ENCODE measurements at places on chromosomes 7 and 10.

- no peak for DNase-seq
Observed at GRCh38 chr7:134567368-134567767, 18.5 kb downstream of the AKR1B15 start.

GRCh38 chr10:63391812-63392211, 74.0 kb downstream of the JMJD1C start:
- DNase-seq, result no peak

DNA sequence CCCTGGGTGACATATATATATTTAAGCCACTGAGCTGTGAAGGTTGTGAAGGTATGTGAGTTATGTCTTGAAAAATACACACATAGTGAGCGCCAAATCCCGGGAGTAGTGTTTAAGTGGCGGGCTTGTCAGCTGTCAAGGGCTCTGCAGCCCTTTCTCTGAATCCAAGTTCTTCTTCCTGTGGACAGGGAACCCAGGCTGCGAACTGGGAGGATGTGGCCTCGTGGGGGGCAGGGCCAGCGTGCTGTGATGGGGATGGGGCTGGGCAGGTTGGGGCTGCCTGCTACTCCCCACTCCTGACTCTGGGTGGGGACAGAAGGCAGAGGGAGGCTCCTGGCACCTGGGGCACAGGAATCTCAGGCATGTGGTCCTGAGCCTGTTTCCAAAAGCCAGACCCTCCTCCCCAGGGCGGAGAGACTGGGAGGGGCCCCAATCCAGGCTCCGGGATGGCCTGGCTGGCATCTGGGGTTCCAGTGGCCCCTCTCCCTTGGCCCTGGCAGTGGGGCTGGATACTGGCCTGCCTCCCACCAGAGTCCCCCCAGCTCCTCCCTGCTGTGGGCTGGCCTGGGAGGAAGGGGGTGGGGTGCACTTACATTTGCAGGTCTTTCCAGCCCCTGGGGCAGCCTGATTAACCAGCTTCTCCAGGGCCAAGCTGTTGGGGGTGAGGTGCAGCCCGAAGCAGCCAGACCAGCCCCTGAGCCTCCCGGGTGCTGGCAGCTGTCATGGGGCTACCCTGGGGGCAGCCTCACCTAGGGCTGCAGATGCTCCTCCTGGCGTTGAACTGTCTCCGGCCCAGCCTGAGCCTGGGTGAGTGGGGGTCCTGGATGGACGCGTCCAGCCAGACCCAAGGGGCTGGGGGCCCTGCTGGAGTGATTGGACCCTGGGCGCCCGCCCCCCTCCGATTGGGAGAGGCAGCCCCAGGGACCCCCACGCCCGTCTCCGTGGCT, at the start of gene UPK3B:
TSS of gene UPK3B (plus strand) at position 622 of the 947 bp plus-strand sequence. CDS start at position 723, 101 bp downstream.
- no peak for DNase-seq

- no peak for DNase-seq
Observed at GRCh38 chr10:62813981-62814380, 2.2 kb downstream of the EGR2 start.

- no peak for DNase-seq
Observed at GRCh38 chr7:22972207-22972606, 41.7 kb downstream of the HYCC1 start.

DNA sequence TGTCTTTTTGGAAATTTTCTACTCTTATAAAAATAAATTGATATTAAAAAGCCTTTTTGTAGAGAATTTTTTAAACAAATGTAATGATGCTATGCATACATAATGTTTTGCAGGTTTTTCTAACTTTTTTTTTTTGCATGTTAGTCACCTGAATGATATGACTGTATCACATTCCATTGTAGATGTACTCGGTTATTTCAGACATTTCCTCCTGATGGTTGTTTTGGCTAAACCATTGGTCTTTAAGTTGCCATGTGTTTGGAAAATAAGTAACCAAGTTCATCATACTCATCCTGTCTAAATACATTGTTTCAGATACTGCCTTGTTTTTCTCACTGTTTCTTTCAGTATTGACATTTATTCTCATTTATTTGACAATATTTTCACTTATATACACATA, 25.8 kb downstream of the NHLRC2 start:
- no peak for DNase-seq

DNA sequence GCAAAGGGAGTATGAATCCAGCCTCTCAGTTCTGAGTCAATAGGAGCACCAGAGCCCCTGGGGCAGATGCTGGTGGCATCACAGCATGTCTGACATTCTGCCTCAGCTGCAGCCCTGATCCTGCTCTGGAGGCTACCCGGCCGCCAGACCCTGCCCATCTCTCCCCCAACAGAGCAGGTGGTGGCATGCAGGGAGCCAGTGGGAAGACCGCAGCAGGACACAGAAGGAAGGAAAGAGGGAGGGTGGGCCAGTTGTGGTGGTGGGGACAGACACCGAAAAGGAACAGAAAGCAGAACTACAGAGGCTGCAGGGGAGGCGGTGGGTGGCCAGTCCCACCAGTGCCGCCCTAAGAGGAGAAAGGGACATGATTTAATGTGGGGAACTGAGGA, 35.3 kb downstream of the BLNK start:
- no peak for DNase-seq

DNA sequence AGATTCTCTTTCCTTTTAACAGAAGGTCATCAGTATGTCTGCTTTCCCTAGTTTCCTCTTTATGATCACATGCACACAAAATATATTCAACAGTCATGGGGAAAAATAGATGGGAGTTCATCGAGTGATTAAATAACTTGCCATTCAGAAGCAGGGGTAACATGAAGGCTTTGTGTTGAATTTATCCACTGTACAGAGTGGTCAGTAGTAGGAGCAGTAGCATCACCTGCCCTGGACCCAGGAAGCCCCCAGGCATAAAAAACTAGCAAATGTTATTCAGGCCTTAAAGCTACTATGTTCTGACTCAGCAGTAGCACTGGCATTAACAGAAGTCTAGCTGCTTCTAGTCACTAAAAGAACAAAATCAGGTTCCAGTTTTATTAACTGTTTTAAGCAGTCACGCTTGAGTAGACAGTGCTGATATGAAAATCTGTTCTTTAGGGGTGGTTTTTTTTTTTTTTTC, 31.4 kb upstream of the FAM133B start:
- DNase-seq, result no peak

DNA sequence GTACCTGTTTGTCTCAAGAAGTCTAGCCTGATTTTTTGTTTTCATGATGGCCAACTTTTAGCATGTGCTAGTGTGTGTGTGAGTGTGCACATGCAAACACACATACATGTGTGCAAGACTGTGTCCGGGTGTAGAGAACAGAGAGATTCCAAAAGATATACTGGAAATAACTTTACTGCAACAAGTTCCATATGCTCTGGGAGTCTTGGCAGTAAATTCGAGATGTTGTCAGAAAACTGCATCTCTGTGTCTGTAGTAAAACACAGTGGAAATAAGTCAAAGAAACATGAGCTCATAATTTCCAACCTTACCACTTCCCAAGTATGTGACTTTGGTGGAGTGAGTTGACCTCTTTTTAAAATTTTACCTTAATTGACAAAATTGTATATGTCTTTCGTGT, 950.8 kb upstream of the C7orf33 start:
- no peak for DNase-seq

DNA sequence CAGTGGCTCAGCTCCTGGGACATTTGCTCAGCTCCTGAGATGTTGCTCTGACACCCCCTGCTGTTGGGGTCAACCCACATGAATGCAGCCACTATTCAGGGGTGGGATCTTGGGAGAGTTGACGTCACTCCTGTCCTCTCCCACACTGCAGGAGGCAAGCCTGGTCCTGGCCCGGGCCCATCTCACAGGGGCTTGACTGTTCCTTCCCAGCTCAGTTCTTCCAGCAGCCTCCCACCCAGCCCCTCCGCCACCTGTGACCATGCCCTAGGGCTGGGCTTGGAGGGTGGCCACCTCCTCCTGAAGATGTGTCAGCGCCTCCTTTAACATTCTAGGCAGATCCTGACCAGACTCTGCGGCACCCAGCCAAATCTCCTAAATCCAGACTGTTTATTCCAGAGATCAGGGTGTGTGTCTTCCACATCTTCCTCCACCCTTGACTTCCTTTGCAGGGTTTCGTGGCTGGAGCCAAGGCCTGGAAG, 19.1 kb upstream of the OPALIN start:
- no peak for DNase-seq

DNA sequence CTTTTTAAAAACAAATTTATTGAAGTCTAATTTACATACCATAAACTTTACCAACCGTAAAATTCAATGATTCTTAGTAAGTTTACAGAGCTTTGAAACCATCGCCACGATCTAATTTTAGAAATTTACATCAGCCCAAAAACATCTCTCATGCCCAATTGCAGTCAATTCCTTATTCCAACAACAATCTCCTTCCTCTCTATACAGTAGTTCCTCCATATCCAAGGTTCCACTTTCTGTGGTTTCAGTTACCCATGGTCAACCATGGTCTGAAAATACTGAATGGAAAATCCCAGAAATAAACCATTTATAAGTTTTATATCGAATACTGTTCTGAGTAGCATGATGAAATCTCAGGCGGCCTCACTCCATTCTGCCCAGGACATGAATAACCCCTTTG, 183.4 kb upstream of the ADCY1 start:
- DNase-seq, result no peak

GRCh38 chr10:89699581-89700064, 1.8 kb upstream of the KIF20B start:
- no peak for DNase-seq

- no peak for DNase-seq
Observed at GRCh38 chr7:137129025-137129424, 214.5 kb downstream of the PTN start.

DNA sequence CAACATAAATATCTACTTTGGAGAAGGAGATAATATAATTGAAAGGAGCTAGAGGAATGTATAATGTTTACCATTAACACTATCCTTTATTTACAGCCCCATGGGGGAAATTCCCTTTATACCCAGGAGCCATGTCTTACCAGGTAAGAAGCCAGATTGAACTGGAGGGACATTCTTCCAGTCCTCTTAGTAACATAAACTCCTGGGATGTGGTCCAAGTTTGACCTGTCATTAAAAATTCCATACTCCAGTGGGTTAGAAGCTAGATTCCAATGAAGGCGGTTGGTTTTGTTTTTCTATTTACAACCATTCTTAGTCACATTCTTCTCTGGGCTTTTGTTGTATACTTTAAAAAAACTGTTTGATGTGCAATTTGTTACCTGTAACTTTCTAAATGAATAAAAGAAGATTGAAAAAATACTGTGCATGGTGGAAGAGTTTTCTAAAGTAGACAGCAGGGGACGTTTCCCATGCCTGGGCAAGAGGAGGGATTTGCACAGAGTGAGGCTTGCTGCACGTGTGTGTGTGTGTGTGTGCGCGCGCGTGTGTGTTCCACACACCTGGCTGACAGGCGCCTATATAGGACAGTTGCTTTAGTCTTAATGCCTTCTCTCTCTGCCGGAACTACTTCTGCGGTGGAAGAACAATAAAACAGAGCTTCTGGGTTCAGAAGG, 2.0 kb downstream of the PLCE1 start:
- DNase-seq, result no peak

DNA sequence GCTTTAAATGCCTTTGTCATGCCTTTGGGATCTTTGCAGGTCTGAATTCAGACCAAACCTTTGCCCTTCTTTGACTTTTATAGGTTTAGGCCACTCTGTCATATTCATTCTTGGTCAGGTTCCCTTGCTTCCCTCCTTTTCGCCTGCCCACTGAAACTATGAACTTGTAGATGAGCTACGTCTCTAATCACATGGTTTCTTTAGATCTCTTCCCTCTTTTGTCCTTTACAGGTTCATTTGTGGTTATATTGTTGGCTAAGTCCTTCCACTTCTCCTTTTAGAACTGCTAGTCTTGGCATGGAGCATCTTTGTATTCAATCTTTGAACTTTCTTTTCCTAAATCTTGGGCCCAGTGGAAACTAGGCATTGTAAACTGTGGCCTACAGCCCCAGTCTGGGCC, 104.0 kb upstream of the ZEB1 start:
- DNase-seq, result no peak

- DNase-seq, result no peak
Observed at GRCh38 chr10:126950401-126951105, 45.3 kb downstream of the DOCK1 start.

DNA sequence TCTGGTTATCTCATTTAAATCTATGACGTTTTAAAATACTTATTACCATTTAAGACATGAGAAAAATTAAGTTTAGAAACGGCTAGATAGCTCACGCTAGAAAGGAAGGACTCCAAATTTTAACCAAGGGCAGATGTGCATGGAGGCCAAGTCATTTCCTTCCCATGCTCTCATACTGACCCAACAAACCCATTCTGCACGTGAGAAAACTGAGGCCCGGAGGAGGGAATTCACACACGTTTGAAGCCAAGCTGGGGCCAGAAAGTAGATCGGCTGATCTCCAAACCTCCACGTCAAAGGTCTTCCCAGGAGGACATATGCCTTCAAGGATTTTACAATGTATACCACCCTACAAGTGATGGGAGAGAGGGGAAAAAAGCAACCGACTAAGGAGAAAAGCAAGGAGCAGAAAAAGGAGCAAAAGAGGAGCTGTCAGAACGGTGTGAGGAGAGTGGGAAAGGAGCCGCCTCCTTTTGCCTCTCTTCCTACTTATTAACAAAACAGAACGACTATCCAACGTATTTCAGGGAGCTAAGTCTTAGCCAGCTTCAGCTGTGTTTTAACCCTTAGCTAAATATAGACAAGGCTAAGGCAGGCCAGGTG, 645 bp upstream of the SIRT1 start:
- no peak for DNase-seq

DNA sequence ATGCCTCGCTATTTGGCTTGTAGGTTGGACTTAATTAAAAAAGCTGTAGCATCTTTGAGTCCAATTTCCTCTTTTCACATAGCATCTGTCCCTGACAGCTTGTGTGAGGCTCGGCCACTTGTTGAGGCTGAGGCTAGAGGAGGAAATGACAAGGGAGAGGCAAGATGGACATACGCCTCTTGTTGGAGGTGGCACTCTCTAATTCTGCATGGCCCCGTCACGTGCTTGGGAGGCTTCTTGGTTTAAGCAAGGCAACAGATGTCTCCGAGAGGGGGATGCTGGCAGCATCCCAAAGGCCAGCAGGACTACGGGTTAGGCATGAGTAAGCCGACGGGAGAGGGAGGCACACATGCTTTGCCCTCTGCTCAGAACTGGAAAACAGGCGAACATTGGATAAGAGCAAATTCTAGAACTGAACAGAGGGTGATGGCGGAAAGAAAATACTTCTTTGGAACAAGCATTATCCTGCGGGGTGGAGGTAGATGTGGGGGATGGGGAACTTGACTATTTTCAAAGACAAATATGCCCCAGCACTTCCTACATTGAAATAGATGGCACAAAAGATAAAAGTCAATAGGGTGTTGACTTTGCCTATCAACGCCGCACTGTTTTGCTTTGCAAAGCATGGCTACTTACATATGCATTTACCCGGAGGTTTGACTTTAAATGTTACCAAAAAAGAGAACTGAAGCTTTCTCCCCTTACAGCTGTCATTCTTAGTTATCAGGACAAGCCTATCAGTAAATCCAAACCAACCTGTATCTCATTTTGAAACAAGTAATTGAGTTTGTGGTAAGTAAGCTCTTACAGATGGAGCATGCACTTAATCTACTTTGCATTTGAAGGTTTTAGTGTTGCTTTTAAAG, 94.8 kb downstream of the CHN2 start:
- no peak for DNase-seq

All from sciatic nerve (tissue), 2 donors.